Astrocyte of the hippocampus (primary cell): ENCODE measurements at places on chromosomes 2 and 18.
A peak's percentile ranks its signal among the peaks of the same experiment; 100 is the strongest.

DNA sequence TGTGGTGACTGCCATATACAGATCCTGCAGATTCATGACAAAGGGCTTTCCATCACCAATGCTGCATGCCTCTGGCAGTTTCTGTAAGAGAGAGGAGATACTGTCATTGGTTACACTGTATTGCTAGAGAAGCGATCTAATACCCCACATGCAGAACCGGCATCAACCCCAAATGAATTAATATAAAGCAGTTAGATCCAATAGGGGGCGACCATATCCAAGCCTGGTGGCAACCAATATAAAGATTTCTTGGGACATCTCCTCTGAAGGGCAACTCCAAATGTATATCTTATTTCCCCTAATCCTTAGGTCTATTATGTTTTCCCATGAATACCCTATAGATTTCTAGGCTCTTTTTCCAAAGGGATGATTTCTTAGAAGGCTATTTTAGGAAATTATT, 17.4 kb upstream of the IHH start:
- DNase-seq: no peak

DNA sequence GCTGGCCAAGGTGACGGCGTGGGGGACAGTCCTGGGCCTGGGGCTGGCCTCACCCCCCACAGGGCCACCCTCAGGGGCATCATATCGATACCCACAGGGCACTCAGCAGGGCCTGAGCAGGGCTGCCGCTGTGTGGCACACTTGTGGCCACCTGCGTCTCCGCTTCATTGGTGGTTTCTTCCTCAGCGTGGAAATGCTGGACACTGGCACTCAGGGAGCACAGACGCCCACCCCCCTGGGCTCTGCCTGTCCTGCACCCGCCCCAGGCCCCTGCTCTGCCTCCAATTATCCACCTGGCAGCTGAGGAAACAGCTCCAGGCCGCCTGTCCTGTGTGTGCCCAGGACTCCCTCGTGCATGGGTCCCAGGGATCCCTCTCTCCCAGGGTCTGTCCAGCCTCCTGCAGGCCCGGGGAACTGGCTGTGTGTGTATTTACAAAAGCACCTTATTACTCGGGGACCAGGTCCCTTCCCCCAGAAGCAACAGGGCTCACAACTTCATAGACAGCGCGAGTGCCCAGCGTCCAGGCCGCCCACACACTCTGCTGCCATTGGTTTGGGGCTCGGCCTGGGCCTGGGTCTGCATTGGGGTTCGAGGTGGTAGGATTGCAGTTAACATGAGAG, 13.1 kb downstream of the CROCC2 start:
- DNase-seq: no peak

DNA sequence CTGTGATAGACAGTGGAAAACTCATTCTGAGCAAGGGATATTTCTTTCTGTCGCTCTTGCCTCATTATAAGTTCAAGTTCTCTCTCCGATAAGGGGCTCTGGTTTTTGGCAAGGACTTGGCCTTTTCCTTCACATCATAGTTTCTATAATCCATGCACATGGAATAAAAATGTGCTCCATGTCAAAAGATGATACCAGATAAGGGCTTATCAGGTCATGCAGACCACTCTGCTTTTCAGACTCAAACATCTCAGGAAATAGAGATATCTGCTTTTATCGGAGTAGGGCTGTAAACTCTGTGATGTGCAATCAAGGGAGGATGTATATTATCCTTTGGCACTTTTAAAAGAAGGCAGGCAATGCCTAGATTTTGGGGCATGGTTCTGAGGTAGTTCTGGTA, 45.0 kb upstream of the DARS1 start:
- DNase-seq: no peak

GRCh38 chr2:22824618-22825017, 560.4 kb upstream of the KLHL29 start:
- DNase-seq: no peak

GRCh38 chr2:240192661-240193060, 52.2 kb upstream of the OTOS start:
- no peak for DNase-seq

- DNase-seq: no peak
These were observed 44.0 kb downstream of the COLEC12 start for GRCh38 chr18:456361-457139.

DNA sequence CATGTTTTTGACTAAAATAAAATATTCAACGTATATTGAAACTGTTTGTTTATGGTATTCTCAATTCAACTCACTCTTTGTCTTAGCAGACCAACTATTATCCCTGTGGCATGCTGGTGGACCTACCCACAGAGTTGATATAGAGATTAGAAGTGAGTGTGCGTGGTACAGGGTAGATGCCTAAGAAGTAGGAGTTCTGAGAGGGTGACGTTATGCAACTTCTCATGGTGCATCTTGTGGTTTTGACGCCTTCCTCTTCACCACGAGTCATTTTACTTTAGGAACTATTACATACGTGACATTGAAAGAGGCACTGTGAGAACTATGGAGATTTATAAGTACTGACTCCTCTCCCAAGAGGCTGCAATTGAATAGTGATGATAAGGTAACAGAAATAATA, 26.6 kb upstream of the NAPG start:
- no peak for DNase-seq

GRCh38 chr2:143525402-143525860, 396.2 kb downstream of the ARHGAP15 start:
- DNase-seq: peak; percentile 16

- DNase-seq: no peak
These were observed 50.6 kb downstream of the PSMD14 start for GRCh38 chr2:161358838-161359237.

- peak; percentile 74 for DNase-seq
These were observed 10.9 kb downstream of the ANKRD23 start for GRCh38 chr2:96832754-96833507.

- peak; percentile 36 for DNase-seq
These were observed 78.7 kb upstream of the RGPD5 start for GRCh38 chr2:109715313-109715805.
